Cortex of kidney (tissue), 1 donor: ENCODE measurements at places on chromosomes 1 and 21.

DNA sequence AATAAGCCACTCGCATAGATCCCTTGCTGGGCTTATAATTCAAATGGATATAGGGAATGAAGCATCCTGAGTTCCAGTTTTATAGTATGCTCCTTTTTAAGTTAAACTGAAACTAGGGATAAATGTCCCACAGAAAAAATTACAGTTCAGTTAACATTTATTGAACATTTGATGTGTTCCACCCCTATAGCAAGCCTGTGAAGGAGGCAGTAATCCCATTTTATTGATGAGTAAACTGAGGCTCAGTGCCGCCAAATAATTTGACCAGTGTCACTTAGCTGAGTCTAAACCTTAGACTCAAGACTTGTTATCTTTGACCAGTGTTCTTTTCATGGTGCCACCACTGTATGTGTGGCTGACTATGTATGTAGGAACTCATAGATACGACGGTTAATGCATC is 22.4 kb downstream of the URB2 start:
- no peak for DNase-seq

GRCh38 chr1:211684791-211685190 is 9.4 kb upstream of the NEK2 start:
- DNase-seq, result no peak

DNA sequence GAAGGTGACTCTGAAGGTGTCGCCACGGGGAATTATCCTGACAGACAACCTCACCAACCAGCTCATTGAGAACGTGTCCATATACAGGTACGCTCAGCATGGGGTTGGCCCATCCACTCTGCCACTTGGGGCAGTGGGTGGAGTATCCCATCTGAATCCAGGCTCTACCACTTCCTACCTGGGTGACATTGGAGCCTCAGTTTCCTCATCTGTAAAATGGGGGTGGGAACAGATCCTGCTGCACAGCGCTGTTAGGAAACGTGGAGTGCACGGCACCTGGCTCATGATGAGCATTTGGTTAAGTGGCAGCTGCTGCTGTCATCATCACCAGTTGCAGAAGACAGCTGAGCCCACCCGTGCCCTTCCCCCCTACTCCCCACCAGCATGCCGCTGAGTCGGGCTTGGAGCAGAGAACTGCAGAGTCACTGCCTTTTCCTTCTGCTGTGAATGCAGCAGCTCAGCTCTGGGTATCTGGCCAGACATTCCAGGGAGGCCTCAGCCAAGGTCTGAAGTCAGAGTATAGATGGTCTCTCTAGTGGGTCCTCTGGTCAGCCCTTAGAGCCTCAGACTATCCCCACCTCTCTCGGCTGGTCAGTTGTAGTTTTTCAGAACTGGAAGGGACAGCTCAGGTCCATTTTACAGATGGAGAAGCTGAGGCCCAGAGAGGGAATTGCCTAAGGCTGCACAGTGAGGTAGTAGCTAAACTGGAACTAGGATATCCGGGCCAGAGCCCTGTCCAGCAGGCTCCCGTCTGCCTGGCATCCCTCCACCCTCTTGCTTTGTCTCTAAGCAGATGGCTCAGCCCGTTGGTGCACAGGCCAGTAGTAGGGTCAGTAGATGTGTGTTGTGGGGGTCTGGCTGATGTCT is 11.7 kb downstream of the LDLRAP1 start:
- no peak for DNase-seq

DNA sequence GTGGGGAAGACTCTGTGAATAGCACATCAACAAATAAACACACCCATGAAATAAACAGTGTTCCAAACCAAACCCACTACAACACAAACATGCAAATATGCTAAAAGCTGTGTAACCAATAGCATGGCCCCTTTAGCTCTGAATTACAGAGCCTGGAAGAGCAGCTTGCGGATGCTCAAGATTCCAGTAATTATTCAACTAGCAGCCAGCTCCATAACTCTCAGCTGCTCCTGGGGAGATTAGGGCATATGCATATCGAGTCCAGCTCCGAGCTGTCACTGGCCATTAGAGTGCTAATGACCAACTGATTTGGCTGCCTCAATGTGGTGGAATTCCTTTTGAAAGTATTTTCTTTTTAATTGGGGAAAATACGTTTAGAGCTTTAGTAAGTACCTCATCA is 207.1 kb downstream of the HHAT start:
- DNase-seq, result no peak

- DNase-seq, result no peak
These were observed 18.3 kb downstream of the IFI44 start for GRCh38 chr1:78667939-78668338.

GRCh38 chr1:47875831-47876586 is 121.2 kb downstream of the TRABD2B start:
- no peak for DNase-seq
